ENCODE measurements at places on chromosomes 13 and 19.

- no peak for DNase-seq
Measured at GRCh38 chr13:21058361-21058760, 3.0 kb downstream of the LATS2 start.

DNA sequence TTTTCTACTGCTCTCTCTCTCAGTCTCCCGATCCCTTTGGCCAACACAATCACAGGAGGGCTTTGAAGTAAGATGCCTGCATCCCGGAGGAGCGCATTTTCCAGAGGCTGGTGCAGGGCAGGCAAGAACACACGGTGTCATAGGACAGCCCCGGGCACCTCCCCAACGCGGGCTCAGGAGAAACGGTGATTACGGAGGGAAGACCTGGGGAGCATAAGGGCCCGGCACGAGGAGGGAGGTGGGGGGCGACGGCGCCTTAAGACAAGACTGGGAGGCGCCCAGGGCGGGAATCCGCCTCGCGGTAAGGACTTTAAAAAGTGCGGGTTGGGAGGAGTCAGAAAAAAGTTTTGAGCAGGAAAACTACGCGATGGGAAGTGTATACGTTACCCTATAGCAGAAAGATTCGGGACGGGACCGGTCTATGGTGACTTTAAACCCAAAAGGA, 18.7 kb upstream of the ZNF888 start:
- peak; percentile 11 for DNase-seq

- no peak for DNase-seq
Measured at GRCh38 chr19:42388851-42389489, 1.1 kb downstream of the CNFN start.

GRCh38 chr13:58955546-58956385, 1208.0 kb downstream of the DIAPH3 start:
- DNase-seq = no peak

- DNase-seq = no peak
Measured at GRCh38 chr13:94218951-94219350, 260.5 kb downstream of the DCT start.

DNA sequence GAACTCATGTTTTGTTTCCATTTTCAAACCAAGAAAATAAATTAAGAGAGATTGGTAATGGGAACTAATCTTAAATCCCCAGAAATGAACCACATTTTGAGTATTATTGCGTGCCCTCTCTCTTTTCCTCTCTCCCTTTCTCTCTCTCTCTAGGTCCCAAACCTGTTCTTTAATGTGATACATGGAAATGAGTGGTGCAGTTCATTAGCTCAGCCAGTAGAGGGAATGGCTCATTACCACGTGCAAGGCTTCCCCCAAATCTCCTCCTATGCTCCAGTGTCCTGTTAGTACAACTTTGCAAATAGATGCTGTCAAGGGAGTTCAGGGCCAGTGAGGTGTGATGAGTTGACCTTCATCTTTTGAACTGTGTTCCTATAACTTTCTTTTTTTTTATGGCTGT, 178.4 kb downstream of the FGF9 start:
- DNase-seq = no peak

DNA sequence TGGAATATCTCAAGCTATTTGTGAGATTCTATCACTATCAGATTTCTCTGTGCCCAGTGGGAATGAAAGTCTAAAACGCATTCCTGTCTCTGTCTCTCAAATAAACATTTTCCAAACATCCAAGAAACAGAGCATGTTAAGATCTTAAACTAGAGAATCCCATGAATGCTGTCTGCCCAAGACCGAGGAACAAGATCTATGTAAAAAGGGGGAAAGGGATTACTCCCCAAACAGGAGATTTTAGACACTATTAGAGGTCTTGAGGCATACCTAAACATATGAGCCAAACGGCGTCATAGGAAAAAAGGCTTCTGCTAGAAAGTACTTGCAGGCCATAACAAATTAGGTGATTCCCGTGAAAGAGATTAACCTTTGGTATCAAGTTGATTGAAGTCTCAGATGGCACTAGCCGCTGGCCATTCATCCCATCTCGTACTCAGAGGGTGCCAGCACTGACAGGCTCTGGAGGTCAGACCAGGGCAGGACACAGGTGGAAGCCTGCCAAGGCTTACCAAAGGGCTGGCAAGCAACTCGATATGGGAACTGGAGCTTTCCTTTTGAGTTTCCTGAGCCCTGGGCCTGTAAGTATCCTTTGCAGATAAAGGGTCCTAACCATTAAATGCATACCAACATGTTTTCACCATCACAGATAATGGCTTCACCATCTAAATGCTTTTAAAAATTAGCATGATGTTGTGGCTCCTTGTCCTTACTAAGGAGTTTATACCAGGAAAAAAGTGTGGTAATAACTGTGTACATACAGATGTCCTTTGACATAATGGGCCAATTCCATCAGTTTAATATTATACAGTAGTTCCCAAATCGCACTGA, 225.2 kb downstream of the FOXO1 start:
- DNase-seq = peak; percentile 47

DNA sequence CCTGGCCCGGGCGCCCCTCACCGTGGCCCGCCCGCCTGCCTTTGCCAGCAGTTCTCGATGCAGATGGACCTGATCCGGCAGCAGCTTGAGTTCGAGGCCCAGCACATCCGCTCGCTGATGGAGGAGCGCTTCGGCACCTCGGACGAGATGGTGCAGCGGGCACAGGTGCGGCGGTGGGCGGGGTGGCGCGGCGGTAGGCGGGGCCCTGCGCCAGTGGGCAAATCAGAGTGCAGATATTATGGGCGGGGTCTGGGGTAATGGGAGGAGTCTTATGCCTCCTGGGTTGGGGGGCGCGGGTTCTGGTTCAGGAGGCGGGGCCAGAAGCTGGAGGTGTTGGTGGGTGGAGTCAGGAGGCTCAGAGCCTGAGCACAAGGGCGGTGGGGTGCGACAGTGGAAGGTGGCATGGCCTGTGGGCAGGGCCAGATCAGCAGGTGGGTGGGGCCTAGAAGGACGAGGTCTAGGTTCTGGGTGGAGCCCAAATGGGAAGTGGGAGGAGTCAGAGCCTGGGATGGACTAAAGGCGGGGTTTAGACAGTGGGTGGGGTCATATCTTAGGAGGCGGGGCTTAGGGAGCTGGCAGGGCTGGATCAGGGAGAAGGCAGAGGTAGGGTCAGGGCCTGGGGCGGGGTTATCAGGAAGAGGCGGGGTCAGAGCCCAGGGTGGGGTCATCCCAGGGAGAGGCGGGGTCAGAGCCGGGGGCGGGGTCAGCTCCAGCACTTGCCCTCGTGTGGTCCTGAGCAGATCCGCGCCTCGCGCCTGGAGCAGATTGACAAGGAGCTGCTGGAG, 5.6 kb downstream of the APC2 start:
- DNase-seq = no peak

DNA sequence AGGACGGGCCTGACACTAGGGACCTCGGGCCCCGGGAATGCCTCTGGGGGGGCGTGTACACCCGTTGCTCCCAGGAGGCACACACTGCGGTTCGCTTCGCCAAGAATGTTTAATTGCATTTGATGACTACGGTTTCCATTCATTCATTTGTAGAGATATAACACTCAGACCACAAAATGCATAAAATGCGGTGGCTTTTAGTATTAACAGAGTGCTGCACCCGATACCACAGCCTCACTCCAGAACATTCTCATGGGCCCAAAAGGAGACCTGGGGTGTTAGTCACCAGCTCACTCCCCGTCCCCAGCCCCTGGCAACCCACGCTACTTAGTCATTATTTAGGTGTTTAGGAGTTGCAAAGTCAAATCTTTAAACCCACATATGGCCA, 21.8 kb downstream of the HCN2 start:
- DNase-seq = no peak

DNA sequence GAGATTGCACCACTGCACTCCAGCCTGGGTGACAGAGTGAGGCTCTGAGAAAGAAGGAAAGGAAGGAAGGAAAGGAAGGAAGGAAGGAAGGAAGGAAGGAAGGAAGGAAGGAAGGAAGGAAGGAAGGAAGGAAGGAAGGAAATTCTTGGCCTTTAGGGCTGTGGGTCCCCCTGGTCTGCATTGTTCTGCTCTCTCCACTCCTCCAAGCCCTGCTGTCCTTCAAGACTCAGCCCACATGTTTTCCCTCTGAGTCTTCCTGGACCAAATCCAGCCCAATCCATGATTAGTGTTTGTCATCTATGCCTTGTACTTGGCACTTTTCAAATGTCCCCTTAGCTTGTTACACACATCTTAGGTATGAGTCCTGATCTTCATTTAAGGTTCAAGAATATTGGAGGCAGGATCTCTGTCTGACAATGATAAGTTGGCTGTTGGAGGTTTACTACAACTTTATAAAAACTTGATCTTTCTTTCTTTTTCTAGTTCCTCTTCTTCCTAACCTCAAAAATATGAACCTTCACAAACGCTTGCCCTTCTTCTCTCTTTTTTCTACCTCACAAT, 48.8 kb upstream of the INTS6 start:
- DNase-seq = no peak

GRCh38 chr19:46637224-46637623, 1.2 kb upstream of the GNG8 start:
- DNase-seq = no peak

- no peak for DNase-seq
Measured at GRCh38 chr13:103203735-103204330, 137.6 kb upstream of the SLC10A2 start.

DNA sequence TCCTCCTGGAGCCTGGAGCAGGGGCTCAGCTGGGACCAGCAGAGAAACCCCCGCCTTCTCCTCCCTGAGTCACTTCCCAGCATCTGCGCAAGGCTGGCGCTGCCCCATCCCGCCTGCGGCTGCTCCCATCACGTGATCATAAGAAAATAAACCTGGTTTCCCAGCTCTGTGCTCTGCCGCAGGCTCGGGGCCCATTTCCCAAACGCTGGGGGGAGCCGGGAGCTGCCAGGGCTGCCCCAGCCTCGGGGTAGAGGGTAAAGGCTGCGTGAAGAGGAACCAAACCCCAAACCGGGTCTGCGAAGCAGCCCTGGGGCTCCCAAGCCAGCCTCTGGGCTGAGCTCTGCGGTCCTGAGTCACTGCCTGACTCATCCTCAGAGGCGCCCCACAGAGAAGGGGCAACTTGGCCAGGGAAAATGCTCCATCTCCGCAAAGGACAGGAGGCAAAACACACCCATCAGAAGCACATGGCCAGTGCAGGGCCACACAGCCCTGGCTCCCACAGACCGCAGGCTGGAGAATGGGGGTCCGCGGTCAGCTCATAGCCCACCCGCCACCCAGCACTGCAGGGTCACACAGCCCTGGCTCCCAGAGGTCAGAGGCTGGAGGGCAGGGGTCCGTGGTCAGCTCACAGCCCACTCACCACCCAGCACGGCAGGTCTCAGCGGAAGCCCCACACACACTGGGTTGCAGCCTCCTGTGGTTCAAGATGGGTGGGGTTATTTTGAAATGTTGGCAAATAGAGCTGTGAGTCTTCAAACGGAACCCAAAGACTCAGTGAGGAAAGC, 67.1 kb downstream of the RASA3 start:
- peak; percentile 85 for DNase-seq

All from brain (organoid and tissue), 16 donors.